Left lung (tissue), 14 donors: ENCODE measurements at places on chromosomes 3 and 15. TPM values are rescaled to one million over a fixed set of nuclear protein-coding genes. Genes with fewer than 3 reads are reported as not detected.

GRCh38 chr3:117798221-117798620 lies 1088.6 kb downstream of the TUSC7 start:
- H3K27ac ChIP-seq, result no peak overlapping the region
- no peaks in the 10 kb centered on the region for H3K36me3 ChIP-seq
- no peak overlapping the region for H3K4me3 ChIP-seq
- no peaks in the 10 kb centered on the region for H3K27me3 ChIP-seq
- DNase-seq, result no peak

DNA sequence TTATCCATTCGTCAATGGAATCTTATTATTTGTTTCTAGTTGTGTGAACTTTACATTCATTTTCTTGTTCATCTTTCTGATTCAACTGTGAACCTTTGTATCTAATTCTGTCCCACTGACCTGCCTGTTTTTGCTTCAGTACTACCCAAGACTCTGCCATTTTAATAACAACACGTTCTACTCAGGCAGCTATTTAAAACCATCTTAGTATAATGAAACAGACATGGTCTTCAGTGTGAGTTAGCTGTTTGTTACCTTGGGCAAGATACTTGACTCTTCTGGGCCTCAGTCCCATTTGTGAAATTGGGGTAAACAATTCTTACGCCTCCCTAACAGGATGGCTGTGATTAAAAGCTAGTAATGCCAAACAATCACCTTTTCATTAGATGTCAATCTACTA lies 1.6 kb downstream of the BTBD1 start:
- H3K4me3 ChIP-seq, result peak overlapping the region; percentile 95
- no peak overlapping the region for H3K27ac ChIP-seq
- H3K4me1 ChIP-seq, result peaks cover 61% of the 10 kb centered on the region
- peaks cover 5% of the 10 kb centered on the region for H3K36me3 ChIP-seq

- no peak overlapping the region for H3K27ac ChIP-seq
- no peaks in the 10 kb centered on the region for H3K4me1 ChIP-seq
- no peak overlapping the region for H3K4me3 ChIP-seq
- H3K36me3 ChIP-seq, result no peaks in the 10 kb centered on the region
Measured at GRCh38 chr3:10683106-10683505, 132.9 kb upstream of the SLC6A11 start.

DNA sequence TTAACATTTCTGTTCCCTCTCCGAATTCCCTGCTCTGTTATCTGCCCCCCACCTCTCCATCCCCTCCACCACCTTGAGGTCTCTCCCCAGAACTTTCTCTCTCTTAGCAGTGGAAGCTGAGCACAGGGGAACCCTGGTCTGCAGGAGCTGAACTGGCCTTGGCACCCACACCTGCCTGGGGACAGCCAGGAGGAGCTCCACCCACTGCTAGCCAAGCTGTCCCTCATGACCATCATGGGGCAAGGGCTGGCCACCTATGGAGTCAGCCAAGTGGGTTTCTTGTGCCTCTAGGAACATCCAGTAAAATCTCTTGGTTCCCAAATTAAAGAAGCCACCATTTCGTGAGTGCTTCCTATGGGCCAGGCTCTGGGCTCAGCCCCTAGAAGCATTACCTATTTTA lies 276.4 kb upstream of the TLE3 start:
- H3K36me3 ChIP-seq, result no peaks in the 10 kb centered on the region
- peaks cover 5% of the 10 kb centered on the region for H3K4me1 ChIP-seq
- H3K27me3 ChIP-seq, result no peaks in the 10 kb centered on the region

- no peak for DNase-seq
- H3K27me3 ChIP-seq, result no peaks in the 10 kb centered on the region
- H3K4me3 ChIP-seq, result no peak overlapping the region
- H3K27ac ChIP-seq, result no peak overlapping the region
- H3K4me1 ChIP-seq, result peaks cover 22% of the 10 kb centered on the region
- H3K36me3 ChIP-seq, result no peaks in the 10 kb centered on the region
Measured at GRCh38 chr3:124783696-124784095, 53.4 kb downstream of the UMPS start.

DNA sequence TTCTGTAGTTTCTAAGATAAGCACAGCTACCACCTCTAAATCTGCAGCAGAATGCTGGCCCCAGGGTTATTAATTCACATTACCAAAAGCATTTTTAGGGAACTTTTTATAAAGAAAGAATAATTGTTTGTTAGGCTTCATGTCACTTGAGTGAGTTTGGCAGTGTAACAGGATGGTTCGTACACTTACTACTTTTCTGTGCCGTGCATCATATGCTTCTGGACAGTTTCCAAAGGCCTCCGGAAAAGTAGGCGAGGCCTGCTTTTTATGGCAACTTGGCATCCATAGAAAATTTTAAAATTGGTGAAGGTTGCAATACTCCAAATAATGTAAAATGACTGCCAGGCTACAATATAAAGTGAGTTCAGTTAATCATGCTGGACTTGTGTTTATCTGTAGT lies 30.0 kb downstream of the NIPA2 start:
- H3K27ac ChIP-seq, result no peak overlapping the region
- no peak overlapping the region for H3K4me3 ChIP-seq
- no peaks in the 10 kb centered on the region for H3K27me3 ChIP-seq
- H3K4me1 ChIP-seq, result no peaks in the 10 kb centered on the region

DNA sequence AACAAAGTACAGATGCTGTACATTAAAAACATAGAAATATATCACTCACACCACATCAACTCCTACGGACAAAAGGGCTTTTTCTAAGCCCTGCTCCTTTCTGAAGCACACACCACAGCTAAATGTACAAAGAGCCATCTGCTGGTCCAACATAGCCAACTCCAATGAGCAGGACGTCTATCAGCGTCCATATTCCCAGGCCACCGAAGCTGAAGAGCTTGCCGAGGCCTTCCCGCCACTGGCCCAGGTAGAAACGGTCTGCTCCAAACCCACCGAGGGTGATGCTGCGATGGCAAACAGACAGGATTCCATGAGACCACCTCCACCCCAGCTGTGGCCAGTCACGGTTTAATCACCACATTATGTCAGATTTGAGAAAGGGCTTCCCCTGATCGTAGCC lies 9.8 kb downstream of the TM2D3 start:
- H3K4me1 ChIP-seq, result peaks cover 5% of the 10 kb centered on the region
- peak overlapping the region; percentile 77 for H3K27ac ChIP-seq
- peaks cover 76% of the 10 kb centered on the region for H3K36me3 ChIP-seq
- no peak for DNase-seq

Gene C3orf33
- 2.6 TPM for total RNA-seq

Gene CHRD
- total RNA-seq, result 8.6 TPM

Gene ZMYND10
- 1.6 TPM for total RNA-seq

Gene MESP2
- not detected for total RNA-seq

Gene FGF7
- 29.6 TPM for total RNA-seq

Gene PIK3CB
- 31.7 TPM for total RNA-seq

Gene SENP8
- 3.1 TPM for total RNA-seq

Gene SLC22A13
- total RNA-seq, result 0.32 TPM

Gene PLA2G4E
- 1.2 TPM for total RNA-seq
